ENCODE measurements at places on chromosomes 7 and 10.

- no peak for DNase-seq
Measured at GRCh38 chr10:29730458-29730857, 95.7 kb upstream of the SVIL start.

- no peak for DNase-seq
Measured at GRCh38 chr7:43164757-43165156, 52.3 kb downstream of the HECW1 start.

- no peak for DNase-seq
Measured at GRCh38 chr7:147809786-147810185, 780.8 kb upstream of the C7orf33 start.

- DNase-seq = no peak
Measured at GRCh38 chr10:117720931-117721835, 178.6 kb downstream of the EMX2 start.

GRCh38 chr7:50584386-50584785 lies 19.2 kb upstream of the DDC start:
- no peak for DNase-seq

DNA sequence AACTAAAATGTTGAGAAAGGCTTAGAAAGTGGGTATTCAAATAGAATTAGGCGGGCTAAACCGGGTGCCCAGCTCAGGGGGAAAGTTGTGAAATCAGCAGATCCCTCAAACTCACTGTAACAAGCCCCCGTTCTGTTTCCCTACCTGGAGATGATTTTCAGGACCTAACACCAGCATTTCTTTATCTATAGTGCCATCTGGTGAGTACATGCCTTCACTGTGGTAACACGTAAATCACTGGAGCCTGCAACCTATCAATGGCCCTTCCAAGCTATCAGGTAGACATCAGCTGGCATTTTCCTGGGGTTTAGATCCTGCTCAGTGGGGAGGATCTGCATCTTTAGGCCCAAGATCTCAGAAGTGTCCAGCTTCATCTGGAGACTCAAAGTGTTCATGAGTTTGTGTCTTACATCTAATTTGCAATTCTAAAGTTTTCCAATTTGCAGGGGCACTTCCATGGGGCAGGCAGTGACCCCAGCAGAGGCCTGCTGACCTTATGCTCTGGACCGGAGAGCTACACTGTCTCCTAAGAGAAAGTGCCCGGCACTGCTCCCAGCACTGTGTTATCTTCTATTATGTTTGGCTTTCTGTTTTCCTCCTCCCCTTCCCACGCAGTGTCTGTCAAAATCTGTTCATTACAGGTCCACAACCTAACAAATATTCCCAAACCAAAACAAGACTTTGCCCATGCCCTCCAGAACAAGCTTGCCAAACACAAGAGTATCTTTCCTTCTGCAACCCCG lies 132.5 kb downstream of the LSM5 start:
- DNase-seq = no peak

DNA sequence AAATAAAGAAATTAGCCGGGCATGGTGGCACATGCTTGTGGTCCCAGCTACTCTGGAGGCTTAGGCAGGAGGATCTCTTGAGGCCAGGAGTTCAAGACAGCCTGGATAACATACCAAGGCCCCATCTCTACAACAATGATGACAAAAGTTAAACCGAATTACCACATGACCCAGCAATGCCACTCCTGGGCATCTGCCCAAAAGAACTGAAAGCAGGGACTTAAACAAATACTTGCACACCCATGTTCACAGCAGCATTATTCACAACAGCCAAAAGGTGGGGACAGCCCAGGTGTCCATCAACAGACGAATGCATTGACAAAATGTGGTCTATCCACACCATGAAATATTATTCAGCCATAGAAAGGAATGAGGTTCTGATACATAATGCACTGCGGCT lies 83.9 kb downstream of the HIP1 start:
- no peak for DNase-seq

GRCh38 chr7:88361357-88361756 lies 54.7 kb upstream of the STEAP4 start:
- DNase-seq = no peak

GRCh38 chr7:121046893-121047468 lies 58.5 kb downstream of the CPED1 start:
- no peak for DNase-seq

DNA sequence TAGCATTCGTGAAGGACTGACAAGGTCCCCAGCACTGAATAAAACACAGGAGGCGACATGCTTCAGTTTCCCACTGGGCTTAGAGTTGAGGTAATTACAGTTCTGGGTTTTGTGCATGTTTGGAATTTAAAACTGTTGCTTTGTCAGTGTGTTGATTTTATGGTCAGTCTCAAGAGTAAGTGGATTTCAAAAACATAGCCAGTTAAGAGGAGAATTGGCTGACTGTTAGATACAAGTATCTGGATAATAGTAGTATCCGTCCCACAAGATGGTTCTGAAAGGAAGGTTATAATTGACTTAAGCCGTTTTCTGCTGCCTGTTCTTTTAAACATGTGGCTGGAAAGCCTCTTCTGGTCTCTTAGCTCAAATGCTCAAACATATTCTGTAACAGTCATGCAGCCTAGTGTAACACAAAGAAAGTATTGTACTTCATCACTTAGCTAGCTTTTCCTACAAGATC lies 170.9 kb downstream of the POLR1F start:
- DNase-seq = no peak

GRCh38 chr10:76007667-76008181 lies 576.3 kb downstream of the LRMDA start:
- DNase-seq = no peak

DNA sequence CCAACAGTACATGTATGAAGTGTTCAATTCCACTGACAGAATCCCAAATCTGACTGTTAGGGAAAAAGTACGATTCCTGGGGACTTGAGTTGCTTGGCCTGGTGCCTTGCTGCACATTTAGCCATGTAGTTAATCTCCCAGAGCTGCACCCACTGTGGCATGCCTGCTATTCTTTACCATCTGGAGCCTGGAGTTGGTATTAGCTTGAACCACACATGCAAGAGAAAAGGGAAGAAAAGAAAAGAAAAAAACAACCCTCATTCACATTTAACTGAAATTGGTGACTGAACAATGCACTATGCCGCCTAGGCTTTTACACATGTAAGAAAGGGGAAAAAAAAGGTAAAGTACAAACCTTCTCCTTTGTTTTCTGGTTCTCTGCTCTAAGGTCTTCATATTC lies 26.1 kb downstream of the SHTN1 start:
- no peak for DNase-seq

- DNase-seq = no peak
Measured at GRCh38 chr7:50349963-50350944, 45.7 kb downstream of the IKZF1 start.

DNA sequence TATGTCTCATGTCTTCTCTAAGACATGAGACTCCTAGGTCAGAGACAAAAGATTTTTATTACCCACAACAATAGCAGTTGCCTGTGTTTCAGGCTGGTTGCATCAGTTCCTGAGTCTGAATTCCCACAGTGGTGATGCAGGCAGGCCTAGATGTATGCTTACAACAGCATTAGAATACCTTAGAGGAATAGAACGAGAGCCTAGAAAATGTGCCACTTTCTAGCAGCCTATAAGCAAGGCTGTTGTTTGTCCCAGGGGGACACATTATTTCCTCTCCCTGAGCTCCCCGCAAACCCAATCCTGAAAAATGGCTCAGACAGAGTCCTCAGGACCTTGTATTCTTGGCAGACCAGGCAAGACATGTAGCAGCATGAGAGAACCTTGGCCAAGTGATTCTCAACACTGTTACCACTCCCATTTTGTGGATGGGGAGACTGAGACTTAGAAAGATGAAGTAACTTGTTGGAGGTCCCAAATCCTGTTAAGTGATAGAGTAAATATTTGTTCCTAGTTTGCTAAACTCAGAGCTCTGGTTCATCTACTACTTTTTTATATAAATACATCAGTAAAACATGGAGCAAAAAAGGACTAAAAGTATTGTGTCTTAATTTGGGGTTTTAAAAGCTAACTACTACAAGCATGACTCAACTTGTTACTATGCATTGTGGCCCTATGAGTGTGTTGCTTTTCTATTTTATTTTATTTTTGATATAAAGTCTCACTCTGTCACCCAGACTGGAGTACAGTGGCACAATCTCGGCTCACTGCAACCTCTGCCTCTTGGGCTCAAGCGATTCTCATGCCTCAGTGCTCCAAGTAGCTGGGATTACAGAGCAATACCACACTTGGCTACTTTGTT lies 14.2 kb downstream of the VTI1A start:
- DNase-seq = no peak

DNA sequence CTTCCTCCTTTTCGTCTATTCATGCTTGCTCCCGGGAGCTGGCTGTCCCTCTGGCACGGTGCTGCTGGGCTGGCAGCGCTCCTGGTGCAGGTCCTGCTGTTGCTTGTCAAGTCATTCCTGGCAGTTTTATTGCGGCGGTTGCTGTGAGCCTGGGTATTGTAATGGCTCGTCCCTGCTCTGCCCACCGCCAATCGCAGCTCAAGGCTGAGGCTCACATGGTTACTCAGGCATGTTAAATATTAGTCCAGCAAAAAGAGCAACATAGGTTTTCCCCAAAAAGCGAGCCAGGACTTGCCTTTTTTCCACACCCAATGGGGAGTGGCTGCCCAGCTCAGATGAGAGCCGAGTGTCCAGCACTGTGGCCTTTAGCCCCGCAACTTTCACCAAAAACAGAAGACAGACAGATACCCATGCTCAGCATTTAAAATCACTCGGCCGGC lies 492.9 kb upstream of the FOXK1 start:
- DNase-seq = no peak

- DNase-seq = no peak
Measured at GRCh38 chr7:50647286-50647980, 82.2 kb upstream of the DDC start.

DNA sequence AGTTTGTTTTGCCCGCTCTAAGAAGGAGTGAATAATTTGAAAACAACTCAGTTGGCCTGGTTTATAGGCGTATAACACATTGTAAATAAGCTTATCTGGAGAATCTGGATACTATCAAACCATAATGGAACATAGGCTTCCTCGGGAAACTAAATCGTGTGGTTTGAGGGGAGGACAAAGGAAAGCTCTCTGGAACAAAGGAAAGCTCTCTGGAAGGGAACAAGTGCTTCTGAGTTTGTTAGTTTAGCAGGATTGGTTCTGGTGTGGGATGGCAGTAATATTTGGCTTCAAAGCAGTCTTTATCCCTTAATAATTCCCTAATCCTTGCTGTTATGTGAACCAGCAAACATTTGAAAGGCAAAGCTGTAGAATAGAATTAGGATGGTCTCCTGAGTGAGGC lies 15.0 kb upstream of the SLK start:
- DNase-seq = no peak

- no peak for DNase-seq
Measured at GRCh38 chr7:97372882-97373281, 255.4 kb downstream of the SDHAF3 start.

GRCh38 chr7:2175514-2175913 lies 57.2 kb downstream of the MAD1L1 start:
- DNase-seq = no peak

GRCh38 chr7:74428023-74428422 lies 25.7 kb upstream of the GTF2IRD1 start:
- DNase-seq = no peak

GRCh38 chr7:33673029-33673700 lies 232.2 kb upstream of the BMPER start:
- no peak for DNase-seq

GRCh38 chr7:151076863-151077704 lies 3.5 kb downstream of the FASTK start:
- no peak for DNase-seq

DNA sequence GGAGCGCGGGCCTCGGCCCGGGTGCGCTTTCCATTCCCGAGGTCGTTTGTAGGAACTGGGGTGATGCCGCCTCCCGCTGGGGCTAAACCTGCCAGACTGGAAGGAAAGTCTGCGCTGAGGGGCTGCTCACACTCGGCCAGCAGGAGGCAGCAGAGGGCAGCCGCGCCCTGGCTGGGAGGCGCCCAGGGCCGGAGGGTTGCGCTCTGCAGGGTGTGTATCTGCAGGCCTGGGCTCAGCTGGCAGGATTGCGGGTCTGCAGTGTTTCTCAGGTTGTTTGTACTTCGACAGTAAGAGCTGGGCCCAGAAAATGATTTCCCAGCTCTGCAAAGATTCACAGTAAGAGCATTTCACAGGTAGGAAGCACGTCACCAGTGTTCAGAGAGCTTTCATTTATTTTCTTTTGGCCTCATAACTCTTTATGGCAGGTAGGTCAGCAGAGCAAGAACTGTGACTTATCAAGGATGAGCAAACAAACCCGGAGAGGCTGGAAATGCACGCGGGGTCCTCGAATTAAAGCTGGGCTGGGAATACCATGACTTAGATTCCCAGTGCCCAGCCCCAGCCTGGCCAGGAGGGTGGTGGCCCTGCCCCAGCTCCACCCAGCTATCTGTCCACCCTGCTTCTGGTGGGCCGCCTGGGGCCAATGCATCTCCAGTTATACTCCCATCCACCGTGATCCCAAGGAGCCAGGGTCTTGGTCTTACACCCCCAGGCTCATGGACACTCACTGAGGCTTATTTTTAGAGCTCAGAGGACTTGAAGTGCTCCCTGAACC lies 15.2 kb upstream of the PPP2R2D start:
- peak; percentile 65 for DNase-seq

- no peak for DNase-seq
Measured at GRCh38 chr7:28406192-28406591, 6.1 kb upstream of the CREB5 start.

DNA sequence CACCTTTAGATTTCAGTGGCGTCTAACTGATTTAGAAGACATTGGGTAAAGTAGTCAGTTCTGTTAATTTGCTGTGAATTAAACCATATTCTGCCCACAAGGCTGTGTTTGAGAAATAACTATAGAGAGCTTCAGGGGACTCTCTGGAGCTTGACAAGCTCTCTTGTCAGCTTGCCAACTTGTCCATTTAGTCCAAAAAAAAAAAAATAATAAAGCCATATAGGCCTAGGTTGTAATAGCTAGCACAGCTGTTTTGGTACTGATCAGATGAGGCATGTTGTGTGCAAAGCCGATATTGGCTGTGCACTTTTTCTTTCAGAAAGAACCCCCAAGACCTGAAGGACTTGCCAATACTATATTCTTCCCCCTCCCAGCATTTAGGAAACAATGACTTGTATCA lies 20.2 kb upstream of the ZNF282 start:
- no peak for DNase-seq

DNA sequence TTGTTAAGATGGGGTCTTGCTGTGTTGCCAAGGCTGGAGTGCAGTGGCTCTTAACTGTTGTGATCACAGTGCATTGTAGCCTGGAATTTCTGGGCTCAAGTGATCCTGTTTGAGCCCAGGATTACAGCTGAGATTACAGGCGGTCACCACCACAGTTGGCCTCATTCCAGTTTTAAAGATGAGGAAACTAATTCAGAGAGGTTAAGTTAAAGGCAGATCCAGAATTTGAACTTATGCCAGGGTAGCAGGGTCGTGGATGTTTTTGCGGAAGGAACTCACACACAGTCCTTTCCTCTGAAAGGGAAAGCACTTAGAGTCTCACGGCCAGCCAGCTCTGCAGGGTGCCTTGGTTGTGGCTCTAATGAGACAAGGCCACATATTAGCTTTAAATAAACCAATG lies 84.7 kb downstream of the MMRN2 start:
- DNase-seq = no peak

DNA sequence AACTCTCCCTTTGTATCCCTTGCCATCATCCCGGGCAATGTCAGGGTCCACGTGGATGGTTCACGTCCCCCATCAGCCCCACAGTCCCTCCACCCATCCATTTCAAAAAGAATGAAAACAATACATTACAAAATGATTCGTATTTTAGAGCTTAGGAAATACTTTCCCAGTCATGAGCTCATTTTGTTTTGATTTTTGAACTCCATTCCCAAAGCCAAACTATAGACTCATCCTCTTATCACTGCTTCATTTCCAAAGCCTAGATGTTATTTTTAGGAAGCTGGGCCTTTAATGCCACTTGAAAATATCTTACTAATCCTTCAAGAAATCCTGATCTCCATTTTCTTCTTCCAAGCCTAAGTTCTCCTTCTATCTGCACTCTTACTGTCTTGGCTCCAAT lies 72.1 kb downstream of the WNT2 start:
- no peak for DNase-seq
